ENCODE measurements at places on chromosomes 6 and 20.

- DNase-seq: no peak
These were observed 113.9 kb downstream of the HIVEP1 start for GRCh38 chr6:12126051-12126450.

DNA sequence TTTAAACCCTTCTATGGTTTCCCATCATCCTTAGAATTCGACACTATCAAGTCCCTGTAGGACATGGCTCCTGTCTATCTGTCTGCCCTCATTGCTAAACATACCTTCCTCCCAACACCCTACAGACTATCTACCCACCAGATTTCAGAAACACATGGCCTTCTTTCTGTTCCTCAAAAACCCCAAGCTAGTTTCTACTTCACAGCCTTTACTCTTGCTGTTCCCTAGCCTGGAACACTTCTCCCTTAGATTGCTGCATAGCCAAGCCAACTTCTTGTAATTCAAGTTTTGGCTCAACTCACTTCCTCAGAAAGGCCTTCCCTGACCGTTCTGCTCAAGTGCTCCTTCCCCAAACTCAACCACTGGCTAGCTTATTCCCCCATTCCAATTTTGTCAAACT, 156.2 kb downstream of the BTBD9 start:
- peak; percentile 19 for DNase-seq

DNA sequence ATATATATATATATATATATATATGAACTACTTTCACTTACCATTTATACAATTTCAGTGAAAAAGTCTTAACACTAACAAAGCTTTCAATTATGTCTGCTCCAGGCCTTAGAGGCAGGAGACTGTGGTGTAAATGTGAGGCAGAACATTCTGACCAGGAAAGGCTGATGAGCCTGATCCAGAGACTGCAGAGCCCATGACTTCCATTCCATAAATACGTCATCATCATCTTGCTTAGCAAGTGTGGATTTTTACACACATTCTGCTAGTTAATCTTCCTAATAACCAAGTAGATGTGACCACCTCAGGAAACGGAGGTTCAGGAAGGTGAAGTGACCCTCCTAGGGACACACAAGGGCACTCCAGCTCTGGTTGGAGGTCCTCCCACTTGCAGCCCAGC, 14.9 kb downstream of the TRERF1 start:
- no peak for DNase-seq

- no peak for DNase-seq
These were observed 510.8 kb upstream of the POU3F2 start for GRCh38 chr6:98323605-98324004.

DNA sequence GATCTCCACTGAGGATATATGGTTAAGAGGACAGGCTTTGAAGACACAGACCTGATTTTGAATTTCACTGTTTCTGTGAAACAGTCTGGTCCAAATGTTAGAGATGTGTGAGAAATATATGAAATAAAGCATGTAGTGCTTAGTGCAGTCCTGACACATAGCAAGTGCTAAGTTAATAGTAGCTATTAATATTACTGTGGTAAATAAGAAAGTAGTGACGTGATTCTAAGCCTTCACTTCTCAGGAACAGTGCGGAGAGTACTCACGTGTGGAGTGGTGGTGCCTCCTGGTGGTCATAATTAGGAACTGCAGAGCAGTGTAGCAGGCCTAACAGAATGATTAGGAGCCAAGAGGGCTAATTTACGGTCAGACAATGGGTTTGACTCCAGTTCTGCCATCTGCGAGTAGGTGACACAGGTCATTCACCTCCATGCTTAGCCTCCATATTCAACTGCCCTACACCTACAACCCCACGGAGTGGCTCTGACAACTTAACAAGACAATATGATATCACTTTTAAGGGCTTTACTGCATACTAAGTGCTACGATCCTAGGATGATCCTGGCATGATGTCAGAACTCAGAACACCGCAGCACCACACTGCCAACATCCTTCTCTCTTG, 106.2 kb downstream of the JPH2 start:
- DNase-seq: peak; percentile 70
